Activated naive CD8-positive, alpha-beta T cell treated with anti-CD3 and anti-CD28 coated beads, Interleukin-2, amount 10 ng/mL, durations not matched to agents 7 days and 5 days (primary cell): ENCODE measurements at places on chromosomes 5 and 9.

- no peak for DNase-seq
Measured at GRCh38 chr5:91229031-91229727, 153.9 kb downstream of the ARRDC3 start.

DNA sequence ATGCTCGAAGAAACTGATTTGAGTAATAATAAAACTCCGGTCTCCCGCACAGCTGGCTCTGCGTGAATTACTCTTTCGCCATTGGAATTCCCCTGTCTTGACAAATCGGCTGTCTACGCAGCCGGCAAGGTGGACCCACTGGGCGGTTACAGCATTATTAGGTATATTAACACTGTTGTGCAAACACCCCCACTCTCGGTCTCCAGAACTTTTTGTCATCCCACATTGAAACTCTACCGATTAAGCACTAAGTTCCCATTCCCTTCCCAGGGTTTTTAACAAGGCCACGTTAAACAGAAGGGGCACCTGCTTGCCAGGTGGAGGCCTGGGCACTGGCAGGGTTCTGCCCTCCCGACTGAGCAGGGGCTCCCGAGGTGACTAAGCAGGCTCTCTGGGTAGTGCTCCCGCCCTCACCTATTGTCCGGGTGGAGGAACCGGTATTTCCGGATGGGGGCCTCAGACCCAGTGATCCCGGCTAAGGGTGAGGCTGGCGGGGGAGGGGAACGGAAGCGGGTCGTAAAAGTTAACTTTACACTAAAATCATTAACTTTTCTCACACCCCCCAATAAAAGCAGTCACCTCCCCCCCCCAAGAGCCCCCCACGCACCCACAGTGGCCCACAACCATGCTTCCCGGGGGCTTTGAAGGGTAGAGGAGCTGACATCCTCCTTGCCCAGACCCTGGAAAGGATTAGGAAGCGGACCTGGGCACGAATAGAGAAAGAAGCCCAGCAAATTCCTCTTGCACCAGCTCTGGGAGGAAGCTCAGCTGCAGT is 53.5 kb upstream of the TJP2 start:
- DNase-seq, result peak; percentile 32

- no peak for DNase-seq
Measured at GRCh38 chr5:3127423-3127911, 376.0 kb upstream of the IRX2 start.

DNA sequence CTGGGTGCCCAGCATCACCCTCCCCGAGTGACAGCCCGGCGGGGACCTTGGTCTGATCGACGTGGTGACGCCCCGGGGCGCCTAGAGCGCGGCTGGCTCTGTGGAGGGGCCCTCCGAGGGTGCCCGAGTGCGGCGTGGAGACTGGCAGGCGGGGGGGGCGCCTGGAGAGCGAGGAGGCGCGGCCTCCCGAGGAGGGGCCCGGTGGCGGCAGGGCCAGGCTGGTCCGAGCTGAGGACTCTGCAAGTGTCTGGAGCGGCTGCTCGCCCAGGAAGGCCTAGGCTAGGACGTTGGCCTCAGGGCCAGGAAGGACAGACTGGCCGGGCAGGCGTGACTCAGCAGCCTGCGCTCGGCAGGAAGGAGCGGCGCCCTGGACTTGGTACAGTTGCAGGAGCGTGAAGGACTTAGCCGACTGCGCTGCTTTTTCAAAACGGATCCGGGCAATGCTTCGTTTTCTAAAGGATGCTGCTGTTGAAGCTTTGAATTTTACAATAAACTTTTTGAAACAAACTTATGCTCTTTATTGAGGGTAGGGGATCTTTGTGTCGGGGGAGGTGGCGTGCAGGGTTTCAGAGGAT is 1.3 kb downstream of the GADD45G start:
- DNase-seq, result peak; percentile 72

- DNase-seq, result no peak
Measured at GRCh38 chr9:111068771-111069170, 30.5 kb upstream of the LPAR1 start.

DNA sequence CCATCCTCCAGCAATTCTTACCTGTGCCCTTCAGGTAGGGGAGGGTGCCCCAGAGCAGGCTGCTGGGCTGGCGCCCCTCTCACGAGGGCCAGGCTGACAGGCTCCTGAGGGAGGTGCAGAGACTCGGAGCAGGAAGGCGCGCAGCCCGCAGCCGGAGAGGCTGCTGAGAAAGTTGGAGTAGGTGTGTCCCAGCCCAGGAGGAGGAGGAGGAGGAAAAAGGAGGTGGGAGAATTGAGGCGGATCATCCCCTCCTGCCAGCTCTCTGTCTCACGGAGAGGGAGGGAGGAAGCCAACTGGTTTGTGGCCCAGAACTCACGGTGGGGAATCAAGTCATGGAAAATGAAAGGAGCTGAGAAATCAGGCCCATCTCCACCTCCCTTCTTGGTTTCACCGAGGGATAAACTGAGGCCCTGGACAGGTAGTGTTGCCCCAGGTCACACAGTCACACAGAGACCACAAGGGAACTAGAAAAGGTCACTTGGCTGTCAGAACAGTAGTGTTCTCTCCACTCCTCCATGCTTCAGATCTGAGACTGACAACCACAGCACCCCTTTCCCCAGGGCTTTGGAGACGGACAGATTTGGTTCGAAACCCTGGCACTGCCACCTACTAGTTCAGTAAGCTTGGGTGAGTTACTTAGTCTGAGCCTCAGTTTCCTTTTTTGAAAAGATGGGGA is at the start of gene FAT2:
FAT2 (minus strand) TSS at position 188 of the 676 bp plus-strand sequence. CDS start 22,400 bp downstream, outside the sequence.
- no peak for DNase-seq

- DNase-seq, result no peak
Measured at GRCh38 chr5:42872865-42873264, 61.2 kb upstream of the SELENOP start.

DNA sequence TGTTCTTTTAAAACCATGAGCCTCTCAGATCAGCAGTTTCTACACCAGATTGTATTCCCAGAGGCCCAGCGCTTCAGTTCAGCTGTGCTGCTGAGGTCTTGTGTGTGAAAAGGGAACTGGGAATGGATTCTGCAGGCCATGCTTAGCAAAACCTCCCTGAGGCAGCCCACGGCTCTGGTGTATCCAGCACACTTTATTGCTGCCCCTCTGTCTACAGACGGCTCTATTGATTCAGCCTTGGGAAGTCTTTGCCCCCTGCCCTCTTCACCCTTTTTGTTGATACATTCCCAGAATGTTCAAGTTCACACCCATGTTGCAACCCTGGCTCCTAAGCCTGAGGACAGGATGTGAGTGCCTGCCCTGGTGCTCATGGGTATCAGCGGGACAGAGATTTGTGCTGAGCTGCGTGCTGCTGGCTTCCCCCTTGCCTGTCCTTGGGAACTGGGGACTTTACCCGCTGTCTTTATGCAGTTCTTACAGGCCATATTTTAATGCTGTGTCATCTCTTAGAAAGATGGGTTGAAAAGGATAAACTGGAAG is 37.3 kb downstream of the ARHGAP26 start:
- DNase-seq, result no peak

DNA sequence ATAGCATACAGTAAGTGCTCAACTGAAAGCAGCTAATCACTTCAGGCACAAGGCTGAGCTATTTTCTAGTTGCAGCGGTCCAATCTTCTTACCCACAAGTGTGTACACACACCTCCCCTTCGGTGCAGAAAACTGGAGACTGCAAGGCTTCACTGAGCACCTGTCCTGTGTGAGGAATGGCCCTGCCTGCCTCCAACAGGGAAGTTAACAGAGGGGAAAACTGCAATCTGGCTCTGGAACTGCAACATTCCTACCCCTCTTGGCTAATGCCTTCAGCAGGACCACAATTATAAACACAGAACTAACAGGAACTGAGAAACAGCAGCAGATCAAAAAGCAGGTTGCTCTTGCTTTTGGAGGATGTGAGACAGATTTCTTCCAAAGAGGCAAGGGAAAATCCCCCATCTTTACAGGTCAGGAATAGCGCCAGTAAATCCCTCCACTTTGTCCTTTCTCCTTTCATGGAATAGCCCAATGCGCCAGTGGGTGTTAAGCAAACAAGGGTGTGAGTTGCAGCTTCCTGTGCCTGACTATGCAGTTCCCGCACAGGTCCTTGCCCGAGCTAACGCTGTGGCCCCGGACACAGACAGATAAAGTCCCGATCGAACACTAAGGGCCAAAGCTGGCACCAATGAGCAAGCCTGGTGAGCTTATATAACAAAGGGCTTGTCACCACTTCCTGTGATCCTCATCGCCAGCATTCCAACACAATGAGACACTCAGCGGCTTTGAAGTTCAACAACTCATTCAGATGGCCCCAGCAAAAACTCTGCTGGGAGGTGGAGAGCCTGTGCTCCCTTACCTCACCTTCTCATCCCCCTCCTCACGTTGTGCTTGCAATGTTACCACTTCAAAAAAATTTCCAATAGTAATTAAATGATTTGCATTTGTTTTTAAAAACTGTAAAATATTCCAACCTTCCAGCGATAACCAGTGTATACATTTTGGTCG is 21.5 kb downstream of the SHB start:
- DNase-seq, result no peak

DNA sequence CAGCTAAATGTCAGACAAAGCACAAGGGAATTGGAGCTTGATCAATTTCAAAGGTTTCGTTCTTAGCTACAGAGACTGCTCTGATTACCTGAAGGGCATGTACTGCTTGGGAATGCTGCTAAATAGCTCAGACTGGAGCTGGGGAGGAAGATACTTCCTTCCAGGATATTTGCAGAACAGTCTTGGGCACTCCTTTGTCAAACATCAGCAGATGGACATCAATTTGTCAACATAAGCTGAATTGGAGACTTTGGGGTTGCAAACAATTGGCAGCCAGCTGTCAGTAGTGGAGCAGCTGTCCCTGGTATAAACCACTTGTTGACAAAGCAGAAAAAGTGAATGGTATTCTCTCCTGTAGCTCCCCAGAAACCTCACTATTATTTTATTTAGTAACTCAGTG is 182.0 kb downstream of the CCDC192 start:
- DNase-seq, result no peak

- no peak for DNase-seq
Measured at GRCh38 chr9:77663754-77664153, 15.6 kb upstream of the GNA14 start.

- no peak for DNase-seq
Measured at GRCh38 chr9:28927691-28928090, 1354.4 kb upstream of the C9orf72 start.

- no peak for DNase-seq
Measured at GRCh38 chr5:149294872-149295829, 23.5 kb downstream of the AFAP1L1 start.

DNA sequence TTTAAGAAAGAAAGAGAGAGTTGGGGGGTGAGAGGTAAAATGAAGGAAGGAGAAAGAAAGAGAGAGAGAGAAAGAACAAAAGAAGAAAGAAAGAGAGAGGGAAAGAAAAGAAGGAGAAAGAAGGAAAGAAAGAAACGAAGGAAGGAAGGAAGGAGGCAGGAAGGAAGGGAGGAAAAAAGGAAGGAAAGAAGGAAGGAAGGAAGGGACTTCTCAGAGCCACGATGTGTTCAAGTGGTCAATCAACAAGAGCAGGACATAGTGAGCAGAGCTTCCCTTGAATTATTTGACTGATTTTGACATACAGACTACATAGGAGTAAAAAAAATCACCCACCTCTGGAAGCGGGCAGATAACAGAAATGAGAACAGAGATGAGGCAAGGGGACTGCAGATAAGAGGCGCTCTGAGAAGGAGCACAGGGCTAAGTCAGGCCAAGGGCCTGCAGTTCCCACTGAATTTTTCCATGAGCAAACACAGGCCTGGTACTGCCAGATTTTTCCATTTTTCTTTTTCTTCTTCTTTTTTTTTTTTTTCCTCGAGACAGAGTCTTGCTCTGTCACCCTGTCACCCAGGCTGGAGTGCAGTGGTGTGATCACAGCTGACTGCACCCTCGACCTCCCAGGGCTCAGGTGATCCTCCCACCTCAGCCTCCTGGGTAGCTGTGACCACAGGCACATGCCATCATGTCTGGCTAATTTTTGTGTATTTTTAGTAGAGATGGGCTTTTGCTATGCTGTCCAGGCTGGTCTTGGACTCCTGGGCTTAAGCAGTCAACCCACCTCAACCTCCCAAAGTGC is 77.7 kb upstream of the IL17B start:
- DNase-seq, result no peak

GRCh38 chr9:101618698-101619097 is 23.9 kb upstream of the PPP3R2 start:
- DNase-seq, result no peak

GRCh38 chr5:78550891-78551290 is 97.7 kb downstream of the LHFPL2 start:
- no peak for DNase-seq

GRCh38 chr5:65157906-65158603 is 323.7 kb downstream of the ADAMTS6 start:
- DNase-seq, result no peak

- DNase-seq, result no peak
Measured at GRCh38 chr5:136793300-136793699, 428.0 kb upstream of the TRPC7 start.

DNA sequence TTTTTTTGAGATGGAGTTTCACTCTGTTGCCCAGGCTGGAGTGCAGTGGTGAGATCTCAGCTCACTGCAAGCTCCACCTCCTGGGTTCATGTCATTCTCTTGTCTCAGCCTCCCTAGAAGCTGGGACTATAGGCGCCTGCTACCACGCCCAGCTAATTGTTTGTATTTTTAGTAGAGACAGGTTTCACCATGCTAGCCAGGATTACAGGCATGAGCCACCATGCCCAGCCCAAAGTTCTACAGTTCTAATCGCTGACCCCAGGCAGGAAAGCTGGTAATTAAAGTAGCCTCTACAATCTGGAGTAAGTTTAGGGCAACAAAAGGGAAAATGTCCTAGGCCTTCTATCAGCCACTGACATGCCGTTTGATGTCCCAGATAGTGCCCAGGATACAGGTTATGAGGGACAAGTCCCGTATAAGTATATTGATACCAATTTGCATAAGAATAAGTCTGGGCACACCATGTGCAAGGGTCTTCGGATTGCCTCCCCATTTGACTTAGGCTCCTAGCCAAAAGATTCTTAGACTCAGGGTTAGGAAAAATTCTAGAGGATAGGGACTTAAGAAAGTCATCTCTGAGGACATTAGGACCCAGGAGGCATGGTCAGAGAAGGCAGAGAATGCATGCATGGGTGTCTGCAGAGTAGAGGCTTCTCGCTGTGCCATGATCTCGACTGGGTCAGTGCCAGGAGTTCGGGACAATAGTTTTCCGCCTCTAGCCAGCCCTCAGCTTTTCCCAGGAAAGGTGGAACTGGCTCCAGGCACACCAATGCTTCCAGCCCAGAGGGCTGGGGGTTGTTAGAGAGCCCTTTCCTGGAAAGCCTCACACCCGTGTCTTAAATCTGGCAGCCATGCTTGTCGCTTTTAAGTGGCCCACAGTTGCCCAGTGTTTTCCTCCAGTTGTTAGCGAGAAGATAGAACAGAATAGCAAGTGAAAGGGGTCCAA is 1111.1 kb downstream of the TAF11L14 start:
- peak; percentile 41 for DNase-seq

GRCh38 chr5:1834022-1834551 is 32.9 kb downstream of the NDUFS6 start:
- no peak for DNase-seq
